ENCODE measurements at places on chromosomes 3 and 15. TPM values are rescaled to one million over a fixed set of nuclear protein-coding genes. Genes with fewer than 3 reads are reported as not detected.

The SPATA12 gene
- 0.10 TPM for total RNA-seq

The ARNT2 gene
- total RNA-seq = 2.8 TPM

The DET1 gene
- 1.6 TPM for total RNA-seq

The GOLGA6L4 gene
- 2.2 TPM for total RNA-seq

The CSPG4 gene
- 0.35 TPM for total RNA-seq

Data from renal cortical epithelial cell (primary cell).